ENCODE measurements at places on chromosomes 1 and 21.

- peak; percentile 35 for DNase-seq
Measured at GRCh38 chr1:173669491-173669941, at the start of gene ANKRD45. ANKRD45 (minus strand) TSS chr1:173669851; CDS start chr1:173659418, 10,433 bp downstream.

GRCh38 chr1:37755290-37755689, 9.6 kb downstream of the EPHA10 start:
- DNase-seq, result peak; percentile 69

DNA sequence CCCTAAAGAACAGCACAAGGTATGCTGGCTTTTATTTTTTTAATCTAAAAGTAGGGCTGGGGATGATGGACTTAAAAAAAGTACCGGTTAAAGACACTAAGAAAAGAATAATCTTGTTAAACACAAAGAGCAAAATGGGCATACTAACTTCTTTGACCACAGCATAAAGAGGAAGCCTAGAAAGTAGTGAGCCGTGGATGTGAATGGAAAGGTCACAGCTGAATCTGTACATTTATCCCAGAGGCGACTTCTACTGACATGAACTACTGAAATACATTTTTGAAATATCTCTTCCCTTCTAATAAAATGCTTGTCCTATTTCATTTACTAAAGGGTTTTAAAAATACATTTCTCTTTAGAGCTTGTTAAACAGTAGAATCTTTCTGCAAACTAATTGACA, 140.7 kb downstream of the SLC45A1 start:
- no peak for DNase-seq

DNA sequence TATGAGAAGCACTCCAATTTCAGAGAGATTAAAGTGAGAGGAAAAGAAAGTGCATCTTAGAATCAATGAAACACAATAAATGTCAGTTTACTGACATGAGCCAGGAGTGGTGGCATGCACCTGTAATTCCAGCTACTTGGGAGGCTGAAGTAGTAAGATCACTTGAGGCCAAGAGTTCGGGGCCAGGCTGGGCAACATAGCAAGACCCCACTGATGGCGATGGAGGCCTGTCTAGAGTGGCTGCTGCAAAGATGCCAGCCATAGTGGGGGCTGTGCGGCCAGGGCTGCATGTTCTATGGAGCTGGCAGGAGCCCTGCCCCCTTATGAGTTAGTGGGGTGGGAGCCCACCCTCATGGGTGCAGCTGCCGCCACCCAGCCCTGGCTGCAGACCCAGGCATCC, 27.3 kb downstream of the ZCCHC17 start:
- no peak for DNase-seq

GRCh38 chr1:230735447-230735846, 11.7 kb upstream of the CAPN9 start:
- DNase-seq, result no peak

DNA sequence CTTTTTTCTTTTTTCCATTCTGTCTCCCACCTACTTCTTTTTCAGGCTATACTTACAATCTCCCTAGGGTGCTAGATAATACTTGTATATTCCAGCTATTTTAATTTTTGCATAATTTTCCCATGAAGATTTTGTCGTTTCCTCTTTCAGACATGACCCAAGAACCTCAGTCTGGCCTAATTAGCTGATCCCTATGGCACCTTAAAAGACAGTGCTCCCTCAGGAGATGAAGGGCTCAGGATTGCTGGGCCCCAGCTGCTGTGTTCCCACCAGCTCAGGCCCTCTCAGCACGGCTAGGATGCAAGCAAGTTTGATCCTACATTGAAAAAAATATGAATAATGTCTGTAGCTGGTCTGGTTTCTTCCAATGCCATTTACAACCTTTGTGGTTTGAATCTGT, 55.0 kb upstream of the RGS5 start:
- DNase-seq, result no peak

- no peak for DNase-seq
Measured at GRCh38 chr1:230796626-230797025, 49.4 kb downstream of the CAPN9 start.
